Psoas muscle (tissue), 8 donors: ENCODE measurements at places on chromosomes 13 and 19.

- no peak for DNase-seq
Measured at GRCh38 chr19:15149737-15150136, 42.5 kb downstream of the SYDE1 start.

DNA sequence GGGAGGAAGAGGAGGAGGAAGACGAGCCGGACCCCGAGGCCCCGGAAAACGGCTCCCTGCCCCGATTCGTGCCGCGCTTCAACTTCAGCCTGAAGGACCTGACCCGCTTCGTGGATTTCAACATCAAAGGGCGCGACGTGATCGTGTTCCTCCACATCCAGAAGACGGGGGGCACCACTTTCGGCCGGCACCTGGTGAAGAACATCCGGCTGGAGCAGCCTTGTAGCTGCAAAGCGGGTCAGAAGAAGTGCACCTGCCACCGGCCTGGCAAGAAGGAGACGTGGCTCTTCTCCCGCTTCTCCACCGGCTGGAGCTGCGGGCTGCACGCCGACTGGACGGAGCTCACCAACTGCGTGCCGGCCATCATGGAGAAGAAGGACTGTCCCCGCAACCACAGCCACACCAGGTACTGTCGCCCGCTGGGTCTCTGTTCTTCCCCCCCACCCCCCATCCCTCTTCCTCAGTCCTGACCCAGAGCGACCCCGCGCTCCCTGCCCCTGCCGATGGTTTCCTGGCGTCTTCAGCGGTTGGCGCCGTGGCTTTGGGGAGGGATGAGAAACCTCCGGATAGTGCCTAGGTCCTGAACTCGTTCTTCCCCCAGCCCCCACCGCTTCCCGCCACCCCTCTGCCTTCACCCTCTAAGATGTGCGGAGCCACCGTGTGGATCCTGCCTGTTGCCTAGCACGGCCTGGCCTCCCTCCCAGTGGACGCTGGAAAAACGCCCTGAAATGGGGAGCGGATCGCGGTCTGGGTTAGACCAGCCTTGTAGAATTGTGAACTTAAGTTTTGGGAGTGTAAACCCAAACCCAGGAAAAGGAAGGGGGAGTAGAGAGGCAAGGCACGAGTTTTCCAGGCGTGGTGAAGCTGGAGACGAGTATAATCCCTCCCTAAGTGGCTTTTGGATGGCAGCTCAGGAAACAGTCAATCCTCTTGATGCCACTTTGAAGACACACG lies 1.5 kb downstream of the HS6ST3 start:
- peak; percentile 13 for DNase-seq

GRCh38 chr13:21016487-21016886 lies 44.9 kb downstream of the LATS2 start:
- no peak for DNase-seq

GRCh38 chr19:30744741-30745475 lies 372.7 kb downstream of the ZNF536 start:
- no peak for DNase-seq

- DNase-seq: peak; percentile 96
Measured at GRCh38 chr19:38433268-38433733, at the start of gene RYR1. TSS of gene RYR1 (plus strand) at chr19:38433691. CDS start at chr19:38433830, 139 bp downstream.

DNA sequence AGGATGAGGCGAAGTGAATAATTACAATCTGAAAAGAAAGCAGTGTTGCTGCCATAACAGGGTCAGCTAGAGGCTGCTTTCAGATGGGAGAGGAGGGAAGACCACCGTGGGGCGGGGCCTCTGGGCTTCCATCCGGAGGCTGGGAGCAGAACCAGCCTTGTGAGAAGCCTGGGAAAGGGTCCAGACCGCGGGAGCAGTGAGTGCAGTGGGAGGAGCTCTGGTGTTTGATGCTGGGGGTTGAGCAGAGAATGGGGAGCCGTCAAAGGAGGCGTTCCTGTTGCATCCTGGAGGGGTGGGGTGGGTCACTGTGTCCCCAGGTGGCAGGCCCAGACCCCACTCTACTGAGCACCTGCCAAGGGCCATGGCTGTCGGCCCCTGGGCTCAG lies 18.1 kb downstream of the NKPD1 start:
- no peak for DNase-seq

GRCh38 chr19:46616631-46617322 lies 8.1 kb downstream of the PTGIR start:
- no peak for DNase-seq

DNA sequence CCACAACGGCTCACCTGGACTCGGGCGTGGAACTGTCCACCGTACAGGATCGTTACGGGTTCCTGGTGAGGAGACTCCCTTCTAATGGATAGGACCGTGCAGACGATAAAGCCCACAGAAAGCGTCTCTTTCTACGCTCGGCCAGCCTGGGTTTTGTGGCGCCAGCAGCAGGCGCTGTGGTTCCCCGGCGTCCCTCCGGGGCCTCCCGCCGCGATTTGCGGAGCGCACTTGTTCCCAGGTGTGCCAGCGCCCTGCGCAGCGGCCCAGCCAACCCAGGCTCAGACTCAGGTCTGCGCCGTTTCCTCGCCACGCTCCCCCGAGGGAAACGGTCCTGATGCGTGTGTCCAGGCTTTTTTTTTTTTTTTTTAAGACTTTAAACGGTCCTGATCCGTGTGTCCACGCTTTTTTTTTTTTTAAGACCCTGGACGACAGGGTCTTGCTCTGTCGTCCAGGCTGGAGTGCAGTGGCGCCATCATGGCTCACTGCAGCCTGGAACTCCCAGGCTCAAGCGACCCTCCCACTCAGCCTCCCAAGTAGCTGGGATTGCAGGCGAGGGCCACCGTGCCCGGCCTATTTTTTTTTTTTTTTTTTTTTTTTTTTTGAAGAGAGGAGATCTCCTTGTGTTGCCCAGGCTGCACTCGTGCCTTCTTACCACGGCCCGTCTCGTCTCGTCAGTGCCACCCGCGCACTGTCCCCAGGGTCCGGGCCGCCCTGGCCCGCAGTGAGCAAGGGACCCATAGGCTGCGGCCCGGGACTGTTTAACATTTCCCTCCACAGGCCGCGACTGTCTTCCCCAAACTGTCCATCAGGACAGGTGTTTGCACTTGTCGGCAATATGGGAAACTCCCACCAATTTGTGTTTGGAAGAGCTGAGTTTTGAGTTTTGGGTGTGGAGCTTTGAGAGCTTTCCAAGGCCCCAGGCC lies 23.8 kb downstream of the GJA3 start:
- no peak for DNase-seq

- no peak for DNase-seq
Measured at GRCh38 chr13:109816808-109817203, 30.4 kb upstream of the IRS2 start.

GRCh38 chr13:27860743-27861142 lies 59.1 kb upstream of the PDX1 start:
- DNase-seq: no peak

- DNase-seq: peak; percentile 70
Measured at GRCh38 chr13:44759384-44760360, 183.5 kb upstream of the TSC22D1 start.

- no peak for DNase-seq
Measured at GRCh38 chr13:44302940-44303575, 70.6 kb upstream of the SERP2 start.

GRCh38 chr19:10751109-10751953 lies 33.5 kb downstream of the DNM2 start:
- no peak for DNase-seq

GRCh38 chr13:42040730-42041010 lies 7.8 kb upstream of the DGKH start:
- DNase-seq: no peak

- DNase-seq: no peak
Measured at GRCh38 chr13:20270163-20270865, 38.2 kb upstream of the GJB6 start.

GRCh38 chr13:45447050-45447661 lies 17.6 kb upstream of the COG3 start:
- no peak for DNase-seq

GRCh38 chr19:4712771-4713170 lies 10.9 kb downstream of the DPP9 start:
- DNase-seq: peak; percentile 56

DNA sequence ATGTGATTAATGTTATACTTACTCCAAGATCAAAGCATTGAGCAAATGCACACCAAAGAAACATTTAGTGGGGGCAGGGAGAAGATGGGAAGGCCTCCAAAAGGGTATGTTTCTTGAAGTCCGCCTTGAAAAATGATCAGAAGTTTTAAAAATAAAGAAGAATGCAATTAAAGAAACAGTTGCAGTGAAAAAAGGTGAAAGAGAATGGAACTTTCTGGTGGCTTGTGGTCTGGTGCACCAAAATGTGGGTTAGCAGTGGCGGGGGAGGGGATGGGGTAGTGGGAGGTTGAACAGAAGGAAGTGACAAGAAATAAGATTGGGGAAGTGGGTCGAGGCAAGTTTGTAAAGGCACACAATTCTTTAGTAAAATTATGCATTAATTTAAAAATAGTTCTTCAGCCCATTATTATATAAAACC lies 2.5 kb downstream of the LCP1 start:
- DNase-seq: peak; percentile 33

GRCh38 chr19:4660993-4661392 lies 9.1 kb downstream of the MYDGF start:
- no peak for DNase-seq

DNA sequence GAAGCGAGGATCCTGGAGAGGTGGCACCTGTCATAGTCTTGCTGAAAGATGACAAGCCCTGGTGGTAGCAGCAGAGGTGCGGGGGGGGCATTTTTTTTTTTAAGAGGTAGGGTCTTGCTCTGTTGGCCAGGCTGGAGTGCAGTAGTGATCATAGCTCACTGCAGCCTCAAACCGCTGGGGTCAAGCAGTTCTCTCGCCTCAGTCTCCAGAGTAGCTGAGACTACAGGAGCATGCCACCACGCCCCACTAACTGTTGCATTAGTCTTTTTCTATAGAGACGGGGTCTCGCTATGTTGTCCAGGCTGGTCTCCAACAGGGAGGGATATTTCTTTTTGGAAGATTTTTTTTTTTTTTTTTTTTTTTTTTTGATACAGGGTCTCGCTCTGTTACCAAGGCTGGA lies 3.3 kb downstream of the BAX start:
- DNase-seq: no peak

DNA sequence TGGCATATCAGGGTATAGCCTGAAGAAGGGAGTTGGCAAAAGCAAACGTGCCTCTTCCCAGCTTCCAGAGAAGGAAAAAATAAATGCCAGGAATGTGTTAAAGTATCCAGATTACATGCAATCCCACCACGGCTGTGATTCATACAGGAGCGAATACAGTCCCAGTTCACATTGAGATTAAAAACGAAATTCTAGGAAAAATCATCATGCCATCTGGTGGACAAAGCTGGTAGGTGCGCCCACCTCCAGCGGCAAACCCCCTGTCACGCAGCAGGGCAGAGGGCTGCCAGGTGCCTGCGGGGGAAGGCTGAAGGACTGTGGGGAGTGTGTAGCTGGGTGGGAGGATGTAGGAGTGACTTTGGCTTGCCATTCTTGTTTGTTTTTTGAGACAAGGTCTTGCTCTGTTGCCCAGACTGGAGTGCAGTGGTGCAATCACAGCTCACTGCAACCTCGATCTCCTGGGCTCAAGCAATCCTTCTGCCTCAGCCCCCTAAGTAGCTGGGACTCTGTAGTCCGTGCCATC lies 6.4 kb upstream of the DMWD start:
- peak; percentile 80 for DNase-seq

DNA sequence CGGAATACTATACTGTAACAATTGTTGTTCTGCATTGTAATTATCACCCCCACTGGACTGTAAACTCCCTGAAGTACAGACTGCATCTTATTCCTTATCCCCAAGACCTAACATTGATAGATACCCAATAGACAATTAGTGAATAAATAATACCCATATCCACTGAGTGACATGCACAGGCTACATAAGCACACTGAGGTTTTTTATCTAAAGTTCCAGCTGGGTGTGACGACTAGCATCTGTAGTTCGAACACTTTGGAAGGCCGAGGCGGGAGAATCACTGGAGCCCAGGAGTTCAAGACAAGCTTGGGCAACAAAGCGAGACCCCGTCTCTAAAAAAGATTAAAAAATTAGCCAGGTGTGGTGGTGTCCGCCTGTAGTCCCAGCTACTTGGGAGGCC lies 2.5 kb downstream of the KPNA3 start:
- DNase-seq: no peak

- DNase-seq: no peak
Measured at GRCh38 chr13:47661076-47661475, 340.0 kb downstream of the SUCLA2 start.

- no peak for DNase-seq
Measured at GRCh38 chr19:34308381-34309367, 54.3 kb downstream of the GARRE1 start.

DNA sequence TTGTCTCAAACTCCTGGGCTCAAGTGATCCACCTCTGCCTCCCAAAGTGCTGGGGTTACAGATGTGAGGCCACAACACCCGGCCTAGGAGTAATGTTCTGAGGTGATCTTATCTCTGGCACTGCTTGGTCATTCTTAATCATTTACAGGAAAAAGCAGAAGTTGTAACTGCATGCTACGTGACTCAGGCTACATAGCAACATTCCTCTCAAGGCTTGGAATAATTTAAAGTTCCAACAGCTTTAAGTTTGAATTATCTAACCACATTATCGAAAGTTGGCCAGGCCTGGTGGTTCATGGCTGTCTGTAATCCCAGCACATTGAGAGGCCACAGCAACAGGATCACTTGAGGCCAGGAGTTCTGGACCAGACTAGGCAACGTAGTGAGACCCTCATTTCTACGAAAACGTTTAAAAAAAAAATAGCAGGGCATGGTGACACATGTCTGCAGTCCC lies 3.9 kb upstream of the B9D2 start:
- DNase-seq: no peak

- DNase-seq: no peak
Measured at GRCh38 chr13:113182046-113182445, 23.6 kb downstream of the PROZ start.

- DNase-seq: no peak
Measured at GRCh38 chr13:45132369-45133064, 12.2 kb downstream of the GTF2F2 start.

DNA sequence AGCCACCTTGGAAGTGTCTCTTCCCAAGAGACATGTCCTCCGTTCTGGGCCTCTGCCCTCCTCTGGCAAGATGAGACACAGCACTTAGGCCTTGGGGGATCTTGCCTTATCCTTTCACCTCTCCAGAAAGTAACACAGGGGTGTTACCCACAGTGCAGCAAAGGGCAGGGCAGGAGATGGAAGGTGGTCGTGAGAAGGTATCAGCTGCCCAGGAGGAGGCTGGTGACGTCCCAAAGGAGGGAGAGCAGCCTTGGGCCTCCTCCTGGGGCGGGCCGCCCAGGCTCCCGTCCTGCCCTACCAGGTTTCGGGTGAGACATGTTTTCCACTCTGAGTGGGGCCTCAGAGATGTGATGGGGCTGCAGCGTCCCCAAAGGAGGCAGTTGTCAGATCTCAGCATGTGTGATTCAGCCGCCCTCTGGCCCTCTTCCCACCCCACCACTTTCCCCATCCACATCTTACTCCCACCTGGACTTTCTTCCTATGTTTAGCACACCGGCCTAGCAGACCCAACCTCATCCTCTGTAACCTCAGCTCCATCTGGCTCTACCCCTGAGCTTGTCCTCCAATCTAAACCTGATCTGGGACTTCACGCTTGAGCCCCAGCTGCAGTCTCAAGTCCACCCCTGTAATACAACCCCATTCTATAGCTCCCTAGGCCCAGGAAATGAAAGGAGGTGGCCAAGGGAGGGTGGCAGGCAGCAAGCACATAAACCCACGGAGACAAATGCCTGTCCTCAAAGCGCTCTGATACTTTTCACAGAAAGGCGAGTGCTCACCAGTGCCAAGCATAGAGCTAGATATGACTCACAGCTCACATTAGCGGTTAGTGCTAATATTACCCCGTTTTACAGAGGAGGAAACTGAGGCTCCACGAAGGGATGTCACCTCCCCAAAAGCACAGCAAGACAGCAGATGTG lies 9.3 kb downstream of the POU2F2 start:
- DNase-seq: peak; percentile 27

- DNase-seq: no peak
Measured at GRCh38 chr19:6238256-6238642, 41.5 kb downstream of the MLLT1 start.

- DNase-seq: no peak
Measured at GRCh38 chr13:73082471-73082870, 23.7 kb downstream of the KLF5 start.
